Tibial nerve (tissue), 4 donors: ENCODE measurements at places on chromosomes 5 and 9. TPM values are rescaled to one million over a fixed set of nuclear protein-coding genes. Genes with fewer than 3 reads are reported as not detected.

DNA sequence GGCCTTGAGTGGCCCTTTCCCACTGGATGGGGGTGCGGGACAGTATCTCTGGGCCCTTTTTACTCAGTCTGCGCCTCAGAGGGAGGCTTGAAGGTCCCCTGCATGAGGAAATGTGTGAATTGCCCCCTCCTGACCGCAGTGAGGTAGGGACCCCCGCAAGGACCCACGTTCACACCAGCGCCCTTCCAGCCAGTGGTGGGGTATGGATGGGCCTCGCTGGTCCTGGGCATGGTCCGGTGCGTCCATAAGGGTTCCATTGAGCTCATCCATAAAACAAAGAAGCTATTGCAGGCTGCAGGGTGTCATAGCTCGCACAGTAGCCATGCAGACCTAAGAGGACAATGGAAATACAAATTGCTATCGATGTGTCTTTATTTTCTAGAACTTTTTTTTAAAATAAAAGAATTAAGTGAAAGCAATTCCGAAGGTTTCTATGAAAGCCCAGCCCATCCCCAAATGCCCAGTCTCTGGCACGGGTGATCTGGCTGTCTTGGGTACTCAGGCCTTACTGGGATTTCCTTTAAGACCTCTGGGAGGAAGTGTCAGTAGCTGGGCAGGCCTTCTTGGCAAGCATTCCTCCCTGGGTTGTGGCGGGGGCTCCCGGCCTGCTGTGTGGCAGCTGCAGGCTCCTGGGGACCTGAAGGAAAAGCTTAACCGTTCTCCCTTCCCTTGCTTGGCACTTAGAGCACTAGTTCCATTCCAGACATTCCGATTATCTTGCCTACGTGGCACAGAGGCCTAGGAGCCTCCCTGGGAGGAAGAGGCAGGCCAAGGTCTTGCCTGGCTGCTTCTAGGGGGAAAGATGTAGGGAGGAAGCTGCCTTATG is 1.5 kb upstream of the SEMA5A start:
- peak overlapping the region; percentile 87 for H3K27ac ChIP-seq
- DNase-seq = no peak
- H3K4me3 ChIP-seq = peak overlapping the region; percentile 74
- H3K36me3 ChIP-seq = no peaks in the 10 kb centered on the region
- no peaks in the 10 kb centered on the region for H3K4me1 ChIP-seq

GRCh38 chr5:134328619-134329018 is 38.4 kb downstream of the CDKL3 start:
- no peaks in the 10 kb centered on the region for H3K27me3 ChIP-seq
- no peaks in the 10 kb centered on the region for H3K4me1 ChIP-seq
- no peak for DNase-seq
- no peak overlapping the region for H3K4me3 ChIP-seq
- no peaks in the 10 kb centered on the region for H3K36me3 ChIP-seq
- H3K27ac ChIP-seq = no peak overlapping the region

GRCh38 chr5:98770209-98770910 is 3.1 kb upstream of the RGMB start:
- H3K4me1 ChIP-seq = no peaks in the 10 kb centered on the region
- DNase-seq = peak; percentile 68
- peak overlapping the region; percentile 85 for H3K27ac ChIP-seq

GRCh38 chr5:94811331-94811730 is 192.9 kb downstream of the SLF1 start:
- H3K4me3 ChIP-seq = no peak overlapping the region
- H3K27ac ChIP-seq = no peak overlapping the region
- no peaks in the 10 kb centered on the region for H3K27me3 ChIP-seq
- H3K4me1 ChIP-seq = no peaks in the 10 kb centered on the region

Gene ORM2
- not detected for total RNA-seq
